ENCODE measurements at places on chromosomes 16 and 17.

DNA sequence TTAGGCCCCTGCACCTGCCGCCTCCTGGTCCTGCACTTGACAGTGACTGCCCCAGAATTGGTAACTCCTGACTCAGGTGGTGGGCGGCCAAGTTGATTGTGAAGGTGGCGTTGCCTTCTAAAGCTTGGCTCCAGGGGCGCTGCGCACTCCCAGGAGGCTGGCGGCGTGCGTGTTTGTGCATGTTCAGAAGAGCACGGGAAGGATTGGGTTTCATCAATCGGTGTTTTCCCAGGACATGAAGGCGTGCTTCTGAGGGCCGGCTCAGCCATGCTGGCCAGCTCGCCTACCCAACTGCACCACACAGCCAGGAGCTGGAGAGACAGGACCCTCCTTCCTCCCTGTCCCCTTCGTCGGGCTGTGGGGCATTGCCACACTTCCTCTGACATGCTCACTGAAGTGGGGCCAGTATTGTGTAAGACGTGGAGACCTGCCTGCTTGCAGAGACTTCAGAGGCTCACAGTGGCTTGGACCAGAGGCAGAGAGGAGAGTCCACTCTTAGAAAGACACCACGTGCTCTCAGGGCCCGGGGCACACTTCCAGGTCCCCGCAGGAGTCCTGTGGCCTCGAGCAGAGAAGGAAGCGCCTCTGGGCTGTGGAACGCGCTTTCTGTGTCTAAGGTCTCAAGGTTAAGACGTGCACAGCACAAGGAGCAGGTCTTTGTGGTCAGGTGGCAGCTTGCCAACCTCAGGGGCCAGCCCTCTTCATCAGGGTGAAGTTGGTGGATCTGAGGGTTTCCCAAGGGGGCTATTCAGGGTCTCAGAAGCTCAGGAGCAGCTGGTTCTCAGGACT lies 2.8 kb downstream of the RAB40C start:
- no peak for DNase-seq

DNA sequence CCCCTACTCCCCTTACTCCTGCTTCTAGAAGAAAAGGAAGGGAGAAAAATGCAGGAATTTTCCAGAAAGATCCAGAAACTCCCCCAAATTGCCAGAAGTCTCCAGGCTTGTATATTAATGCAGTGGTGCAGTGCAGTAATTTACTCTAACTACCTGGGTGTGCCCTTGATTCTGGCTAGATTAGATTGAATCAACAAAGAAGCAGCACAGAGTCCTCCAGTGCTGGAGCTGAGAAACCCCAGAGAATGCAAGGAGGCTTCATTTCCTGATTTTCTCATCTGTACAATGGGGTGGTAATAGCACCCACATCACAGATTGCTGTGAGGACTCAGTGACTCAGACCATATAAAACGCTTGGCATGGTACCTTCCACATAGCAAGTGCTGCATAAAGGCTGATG lies 247.3 kb upstream of the RPL38 start:
- no peak for DNase-seq

GRCh38 chr16:4591706-4592470 lies 22.8 kb downstream of the UBALD1 start:
- no peak for DNase-seq

GRCh38 chr17:77810536-77810935 lies 148.0 kb upstream of the TNRC6C start:
- DNase-seq = peak; percentile 40

DNA sequence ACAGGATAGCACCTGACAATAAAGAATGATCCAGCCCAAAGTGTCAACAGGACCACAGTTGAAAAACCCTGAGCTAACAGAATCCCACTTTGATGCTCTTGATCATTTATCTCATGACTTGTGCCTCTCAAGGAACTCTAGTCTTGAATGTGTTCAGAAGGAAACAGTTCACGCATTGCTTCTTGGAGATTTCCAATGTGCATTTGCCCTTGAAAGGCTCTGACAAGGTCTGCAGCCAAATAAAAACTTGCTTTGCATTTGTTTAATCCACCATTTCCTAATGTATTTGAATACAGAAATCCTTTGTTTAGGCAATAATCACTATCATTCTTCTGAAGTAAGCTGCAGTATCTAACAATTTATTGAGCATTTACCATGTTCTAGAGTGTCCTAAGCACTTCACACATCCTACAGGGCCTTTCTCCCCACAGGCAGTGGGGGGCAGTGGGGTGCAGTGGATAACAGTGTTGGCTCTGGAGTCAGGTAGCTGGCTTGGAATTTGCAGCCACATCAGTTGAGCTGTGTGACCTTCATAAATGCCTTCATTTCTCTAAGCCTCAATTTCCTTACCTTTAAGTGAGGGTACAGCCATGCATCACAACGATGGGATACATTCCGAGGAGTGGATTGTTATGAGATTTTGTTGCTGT lies 239.7 kb downstream of the XYLT1 start:
- no peak for DNase-seq

DNA sequence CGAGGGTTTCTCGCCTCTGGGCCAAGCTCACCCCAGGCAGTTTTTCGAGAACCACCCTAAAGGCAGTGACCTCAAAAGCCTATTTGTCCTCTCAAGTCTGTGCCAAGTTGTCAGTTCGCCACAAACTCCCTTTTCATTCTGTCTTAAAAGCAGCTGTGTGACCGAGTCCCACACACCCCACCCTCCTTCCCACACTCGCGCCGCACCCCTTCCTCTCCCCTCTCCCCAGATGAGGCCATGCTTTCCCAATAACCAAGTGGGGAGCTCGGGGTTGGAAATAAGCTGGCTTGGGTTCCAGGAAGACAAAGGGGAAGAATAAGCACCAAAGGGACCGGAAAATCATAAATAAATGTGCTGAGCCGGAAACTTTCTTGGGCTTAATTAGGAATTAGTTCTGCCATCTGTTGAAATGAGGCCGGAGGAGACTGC lies 36.7 kb downstream of the GRIN2C start:
- no peak for DNase-seq

DNA sequence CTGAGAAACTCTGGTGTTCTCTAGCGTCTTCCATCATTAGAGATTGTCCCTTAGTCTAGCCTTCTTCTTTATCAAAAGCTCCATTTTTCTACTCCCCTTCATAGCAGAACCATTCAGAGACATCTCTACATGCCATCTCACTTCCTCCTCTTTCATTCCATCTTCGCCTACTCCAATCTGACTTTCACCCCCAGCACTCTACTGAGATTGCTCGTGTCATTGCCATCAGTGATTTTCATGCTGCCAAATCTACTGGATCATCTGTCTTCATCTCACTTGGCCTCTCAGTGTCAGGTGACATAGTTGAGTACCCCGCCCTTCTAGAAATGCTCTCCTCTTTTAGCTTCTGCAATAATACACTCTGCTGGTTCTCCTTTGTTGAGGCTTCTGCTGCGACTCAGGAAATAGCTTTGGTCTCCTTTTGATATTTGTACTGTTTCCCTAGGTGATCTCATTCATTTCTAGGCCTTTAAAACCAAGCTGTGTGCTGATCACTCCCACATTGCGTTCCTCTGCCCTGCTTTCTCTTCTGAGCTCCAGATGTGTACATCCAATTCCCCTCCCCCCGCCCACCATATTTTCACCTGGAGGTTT lies 119.1 kb downstream of the FTO start:
- peak; percentile 33 for DNase-seq

DNA sequence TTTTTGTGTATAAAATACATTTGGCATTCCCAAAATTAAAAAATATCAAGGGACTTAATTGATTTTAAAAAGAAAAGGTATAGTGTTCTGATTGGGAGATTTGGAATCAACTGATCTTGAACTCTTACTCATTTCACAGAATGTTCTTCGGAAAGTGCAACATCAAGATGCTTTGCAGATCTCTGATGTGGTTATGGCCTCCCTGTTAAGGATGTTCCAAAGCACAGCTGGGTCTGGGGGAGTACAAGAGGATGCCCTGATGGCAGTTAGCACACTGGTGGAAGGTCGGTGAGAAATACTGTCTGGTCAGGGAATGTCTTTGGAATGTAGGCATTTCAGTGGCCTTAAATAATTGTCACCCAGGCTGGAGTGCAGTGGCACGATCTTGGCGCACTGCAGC lies 19.5 kb upstream of the TBKBP1 start:
- DNase-seq = no peak

- peak; percentile 38 for DNase-seq
Observed at GRCh38 chr16:58377932-58378331, 14.3 kb upstream of the GINS3 start.

DNA sequence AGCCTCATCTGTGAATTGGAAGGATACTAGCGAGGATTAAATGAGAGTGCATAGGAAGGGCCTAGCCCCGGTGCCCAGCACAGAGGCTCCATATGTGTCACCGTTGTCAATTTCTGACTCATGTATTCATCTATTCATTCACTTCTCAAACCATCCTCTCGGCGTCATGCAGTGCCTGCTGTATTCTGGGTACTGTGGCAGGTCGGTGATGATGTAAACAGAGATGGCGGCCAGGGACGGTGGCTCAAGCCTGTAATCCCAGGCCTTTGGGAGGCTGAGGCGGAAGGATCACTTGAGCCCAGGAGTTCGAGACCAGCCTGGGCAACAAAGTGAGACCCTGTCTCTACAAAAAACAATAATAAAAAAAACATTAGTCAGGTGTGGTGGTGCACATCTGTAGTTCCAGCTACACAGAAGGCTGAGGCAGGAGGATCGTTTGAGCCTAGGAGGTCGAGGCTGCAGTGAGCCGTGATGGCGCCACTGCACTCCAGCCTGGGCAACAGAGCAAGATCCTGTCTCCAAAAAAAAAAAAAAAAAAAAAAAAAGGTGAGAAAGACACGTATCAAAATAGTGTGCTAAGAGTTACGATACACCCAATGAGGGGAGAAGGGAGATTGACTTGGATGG lies 4.3 kb upstream of the PPP1R1B start:
- DNase-seq = no peak

DNA sequence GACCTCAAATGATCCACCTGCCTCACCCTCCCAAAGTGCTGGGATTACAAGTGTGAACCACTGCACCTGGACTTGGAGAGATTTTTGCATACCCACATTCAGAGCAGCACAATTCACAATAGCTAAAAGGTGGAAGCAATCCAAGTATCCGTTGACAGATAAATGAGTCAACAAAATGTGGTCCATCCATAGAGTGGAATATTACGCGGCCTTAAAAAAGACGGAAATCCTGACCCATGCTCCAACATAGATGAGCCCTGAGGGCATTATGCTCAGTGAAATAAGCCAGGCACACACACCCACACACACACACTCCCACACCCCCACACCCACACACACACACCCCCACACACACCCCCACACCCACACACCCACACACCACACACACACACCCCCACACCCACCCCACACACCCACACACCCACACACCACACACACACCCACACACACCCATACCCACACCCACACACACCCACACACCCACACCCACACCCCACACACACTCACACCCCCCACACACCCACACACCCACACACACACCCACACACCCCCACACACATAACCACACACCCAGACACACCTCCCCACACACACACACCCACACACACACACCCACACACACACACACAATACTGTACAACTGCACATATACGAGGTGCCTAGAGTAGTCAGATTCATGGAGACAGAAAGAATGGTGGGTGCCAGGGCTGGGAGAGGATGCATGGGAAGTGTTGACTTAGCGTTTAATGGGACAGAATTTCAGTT lies 124.7 kb downstream of the FOXL1 start:
- DNase-seq = no peak

- no peak for DNase-seq
Observed at GRCh38 chr16:86026171-86026910, 127.4 kb downstream of the IRF8 start.

- DNase-seq = peak; percentile 75
Observed at GRCh38 chr16:85751698-85752501, 1.0 kb upstream of the C16orf74 start.

DNA sequence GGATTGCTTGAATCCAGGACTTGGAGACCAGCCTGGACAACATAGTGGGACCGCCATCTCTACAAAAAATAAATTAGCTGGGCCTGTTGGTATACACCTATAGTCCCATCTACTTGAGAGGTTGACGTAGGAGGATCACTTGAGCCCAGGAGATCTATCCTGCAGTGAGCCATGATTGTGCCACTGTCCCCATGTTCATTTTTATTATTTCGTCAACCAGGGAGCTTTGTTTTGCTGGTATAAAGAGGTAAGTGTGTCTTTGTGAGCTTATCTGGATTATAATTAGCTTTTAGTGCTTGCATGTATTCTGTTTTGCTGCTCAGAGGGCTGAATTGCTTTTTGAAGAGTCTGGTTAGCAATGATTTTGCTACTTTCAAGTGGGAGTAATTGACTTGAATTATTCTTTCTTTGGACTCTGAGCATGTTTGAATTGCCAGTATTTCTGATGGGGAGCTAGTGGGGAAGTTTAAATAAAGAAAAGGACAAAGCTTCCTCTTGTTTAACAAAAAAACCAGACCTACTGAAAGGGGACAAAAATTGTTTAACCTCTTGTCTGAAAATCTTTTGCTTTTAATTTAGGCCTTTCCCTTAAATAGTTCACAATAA lies 31.6 kb upstream of the BCAS3 start:
- no peak for DNase-seq

DNA sequence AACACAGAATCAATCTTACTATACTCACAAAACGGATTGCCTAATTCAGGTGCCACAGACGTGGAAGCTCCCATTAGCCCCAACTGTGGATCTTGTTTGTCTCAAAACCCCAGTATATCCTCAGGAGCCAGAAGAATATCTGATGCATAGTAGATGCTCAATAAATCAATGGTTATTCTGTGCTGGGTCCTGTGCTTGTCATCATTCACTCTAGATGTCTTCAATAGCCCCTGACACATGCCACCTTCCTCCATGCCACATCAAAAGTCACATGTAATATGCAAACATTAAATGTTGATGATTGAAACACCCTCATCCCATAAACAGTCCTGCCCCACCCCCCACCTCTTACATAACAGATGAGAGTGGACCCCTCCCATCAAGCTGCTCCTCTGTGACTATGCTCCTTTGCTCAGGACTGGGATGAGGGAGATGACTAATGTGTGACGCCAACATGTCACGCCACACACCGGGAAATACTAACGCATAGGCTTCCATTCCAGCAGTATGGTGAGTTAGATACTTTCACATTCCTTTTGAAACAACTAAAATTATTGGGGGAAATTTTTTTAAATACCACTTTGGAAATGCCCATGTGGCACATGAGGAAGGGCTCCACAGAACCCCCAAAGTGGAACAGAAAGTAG lies 267.6 kb upstream of the SDK2 start:
- DNase-seq = no peak

- DNase-seq = no peak
Observed at GRCh38 chr16:85570735-85571562, 42.2 kb upstream of the GSE1 start.

DNA sequence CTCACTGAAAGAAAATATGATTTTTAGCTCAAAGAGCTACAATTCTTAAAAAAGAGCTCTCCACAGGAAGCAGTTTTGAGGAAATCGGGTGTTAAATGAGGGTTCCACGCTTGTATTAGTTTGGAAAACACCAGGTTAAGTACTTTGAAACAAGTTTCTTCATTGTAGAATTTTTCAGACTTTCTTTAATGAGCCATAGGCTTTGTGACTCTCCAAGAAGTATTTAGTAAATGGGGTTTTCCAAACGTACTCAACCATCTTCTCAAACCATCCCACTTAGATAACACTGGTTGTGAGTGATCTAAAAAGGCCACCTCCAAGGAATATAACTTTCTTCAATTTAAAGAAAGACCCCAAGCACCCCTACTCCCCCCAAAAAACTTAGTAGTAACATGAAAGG lies 2.7 kb downstream of the ULK2 start:
- DNase-seq = no peak

GRCh38 chr16:21524068-21524751 lies 75.2 kb upstream of the METTL9 start:
- DNase-seq = no peak

Measured in EL (cell line).